Activated CD4-positive, alpha-beta T cell treated with anti-CD3 and anti-CD28 coated beads, Interleukin-2, amount 10 ng/mL, durations not matched to agents 7 days and 5 days (primary cell): ENCODE measurements at places on chromosomes 1 and 21.

DNA sequence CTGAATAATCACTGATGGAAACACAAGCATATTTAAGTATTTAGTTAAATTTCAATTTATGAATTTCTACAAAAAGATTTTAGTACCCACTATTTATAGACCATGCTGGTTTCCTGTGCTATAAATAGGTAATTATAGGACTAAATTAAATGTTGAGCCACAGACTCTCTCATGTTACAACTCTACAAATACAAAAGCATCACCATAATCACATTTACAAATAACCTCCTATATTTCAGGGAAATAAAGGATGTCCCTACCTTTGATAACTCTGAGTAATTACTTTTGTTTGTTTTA is 32.6 kb upstream of the CCDC190 start:
- H3K4me1 ChIP-seq: no peaks in the 10 kb centered on the region
- H3K27me3 ChIP-seq: peaks cover 7% of the 10 kb centered on the region
- no peak for DNase-seq
- no peak overlapping the region for H3K27ac ChIP-seq
- no peaks in the 10 kb centered on the region for H3K36me3 ChIP-seq

GRCh38 chr1:154405747-154406571 is 816 bp downstream of the IL6R start:
- H3K36me3 ChIP-seq: no peaks in the 10 kb centered on the region
- H3K4me3 ChIP-seq: peak overlapping the region; percentile 77
- DNase-seq: peak; percentile 33

- no peak for DNase-seq
- H3K27me3 ChIP-seq: no peaks in the 10 kb centered on the region
- H3K4me1 ChIP-seq: peaks cover 40% of the 10 kb centered on the region
- no peak overlapping the region for H3K4me3 ChIP-seq
- H3K27ac ChIP-seq: no peak overlapping the region
Measured at GRCh38 chr1:24386241-24386640, 27.3 kb downstream of the STPG1 start.

DNA sequence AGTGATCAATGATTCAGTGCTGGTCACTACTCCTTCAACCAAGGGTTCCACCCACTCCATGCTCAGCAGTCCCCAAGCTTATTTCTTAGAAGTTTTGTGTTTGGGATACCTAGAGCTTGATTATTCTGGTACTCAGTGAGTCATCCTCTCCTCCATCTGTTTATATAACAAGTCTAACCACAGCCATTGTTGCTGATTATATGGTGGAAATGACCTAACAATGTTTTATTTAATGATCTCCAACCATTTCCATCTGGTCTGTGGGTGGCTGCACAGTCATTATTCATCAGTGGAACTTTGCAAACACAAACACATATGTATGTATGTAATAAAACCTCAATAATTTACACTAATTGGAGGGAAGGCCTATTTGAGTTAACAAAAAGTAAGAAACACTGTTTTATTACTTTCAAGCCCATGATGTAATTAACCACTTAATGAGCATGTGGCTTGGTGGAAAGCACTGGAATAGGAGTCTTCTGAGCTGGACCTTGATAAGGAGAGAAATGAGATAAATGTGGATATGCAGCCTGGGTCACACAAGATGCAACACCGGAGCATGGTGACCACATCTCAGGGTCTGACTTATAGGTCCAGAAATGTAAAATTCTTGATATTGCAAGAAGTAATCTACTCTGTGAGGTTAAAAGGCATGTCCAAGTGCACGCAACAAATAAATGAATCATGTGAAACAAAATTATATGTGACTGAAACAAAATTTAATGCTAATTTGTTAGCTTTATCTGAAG is 99.0 kb upstream of the WLS start:
- no peaks in the 10 kb centered on the region for H3K27me3 ChIP-seq
- H3K36me3 ChIP-seq: no peaks in the 10 kb centered on the region
- H3K27ac ChIP-seq: no peak overlapping the region
- no peak overlapping the region for H3K4me3 ChIP-seq
- DNase-seq: no peak

GRCh38 chr1:56355918-56356317 is 223.4 kb downstream of the PLPP3 start:
- no peaks in the 10 kb centered on the region for H3K36me3 ChIP-seq
- H3K27ac ChIP-seq: no peak overlapping the region
- DNase-seq: no peak
- no peaks in the 10 kb centered on the region for H3K27me3 ChIP-seq

GRCh38 chr1:23995431-23995837 is 15.3 kb upstream of the SRSF10 start:
- H3K4me1 ChIP-seq: peaks cover 4% of the 10 kb centered on the region
- no peak overlapping the region for H3K4me3 ChIP-seq
- no peaks in the 10 kb centered on the region for H3K27me3 ChIP-seq
- no peaks in the 10 kb centered on the region for H3K36me3 ChIP-seq
- H3K27ac ChIP-seq: no peak overlapping the region

- H3K4me3 ChIP-seq: no peak overlapping the region
- no peak overlapping the region for H3K27ac ChIP-seq
- no peaks in the 10 kb centered on the region for H3K27me3 ChIP-seq
- no peak for DNase-seq
- no peaks in the 10 kb centered on the region for H3K36me3 ChIP-seq
Measured at GRCh38 chr21:18449605-18450550, 46.3 kb upstream of the TMPRSS15 start.

GRCh38 chr1:4022715-4023114 is 122.6 kb upstream of the C1orf174 start:
- no peaks in the 10 kb centered on the region for H3K4me1 ChIP-seq
- H3K27ac ChIP-seq: no peak overlapping the region
- H3K36me3 ChIP-seq: no peaks in the 10 kb centered on the region
- no peaks in the 10 kb centered on the region for H3K27me3 ChIP-seq
- H3K4me3 ChIP-seq: no peak overlapping the region
- DNase-seq: no peak

DNA sequence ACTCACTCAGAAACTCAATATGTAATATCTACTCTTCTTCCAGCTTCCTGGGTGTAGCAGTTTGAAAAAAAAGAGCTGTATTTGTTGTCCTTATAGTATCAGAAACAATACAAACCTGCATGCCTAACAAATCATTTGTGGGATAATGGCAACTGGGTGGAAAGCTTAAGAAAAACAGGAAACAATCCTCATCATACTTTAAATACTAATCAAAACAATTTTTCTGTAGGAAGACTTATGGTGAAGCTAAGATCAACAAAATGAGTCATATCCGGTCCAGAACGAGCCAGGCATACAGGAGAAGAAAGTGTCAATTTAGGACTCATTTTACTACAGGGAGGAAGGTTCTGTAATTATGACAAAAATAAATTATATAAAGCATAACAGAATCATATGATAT is 181.8 kb upstream of the ADGRL4 start:
- H3K36me3 ChIP-seq: no peaks in the 10 kb centered on the region
- H3K4me1 ChIP-seq: peaks cover 4% of the 10 kb centered on the region
- no peak for DNase-seq
- H3K27me3 ChIP-seq: no peaks in the 10 kb centered on the region
- no peak overlapping the region for H3K4me3 ChIP-seq
- no peak overlapping the region for H3K27ac ChIP-seq

GRCh38 chr1:54745274-54745673 is 19.0 kb downstream of the PARS2 start:
- H3K27me3 ChIP-seq: no peaks in the 10 kb centered on the region
- no peak overlapping the region for H3K4me3 ChIP-seq
- H3K4me1 ChIP-seq: no peaks in the 10 kb centered on the region
- DNase-seq: no peak
- H3K27ac ChIP-seq: no peak overlapping the region

GRCh38 chr1:10935246-10935645 is 77.2 kb upstream of the TARDBP start:
- no peak overlapping the region for H3K4me3 ChIP-seq
- no peak for DNase-seq
- peaks cover 2% of the 10 kb centered on the region for H3K36me3 ChIP-seq
- H3K27ac ChIP-seq: no peak overlapping the region
- peaks cover 43% of the 10 kb centered on the region for H3K27me3 ChIP-seq

- H3K36me3 ChIP-seq: no peaks in the 10 kb centered on the region
- no peaks in the 10 kb centered on the region for H3K4me1 ChIP-seq
- no peak overlapping the region for H3K4me3 ChIP-seq
- no peak overlapping the region for H3K27ac ChIP-seq
- DNase-seq: no peak
Measured at GRCh38 chr21:40471103-40471502, 375.9 kb downstream of the DSCAM start.

DNA sequence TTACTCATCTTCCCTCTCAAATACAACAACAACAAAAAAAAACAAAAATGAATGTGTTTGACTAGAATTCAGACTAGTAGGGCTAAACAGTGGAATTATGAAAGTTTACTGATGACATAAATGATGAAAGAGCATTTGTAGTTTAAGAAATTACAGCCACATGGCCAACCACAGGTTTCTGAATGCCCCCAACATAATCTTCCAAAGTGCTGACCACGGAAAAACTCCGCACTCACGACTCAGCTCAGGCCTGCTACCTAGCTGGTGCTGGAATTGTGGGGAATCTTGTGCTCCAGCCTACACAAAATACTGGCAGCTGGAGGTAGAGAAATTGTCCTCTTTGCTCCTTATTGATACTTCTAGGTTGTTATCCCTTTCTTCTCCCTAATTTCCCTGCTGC is 23.6 kb upstream of the TBX15 start:
- peaks cover 33% of the 10 kb centered on the region for H3K27me3 ChIP-seq
- H3K4me3 ChIP-seq: no peak overlapping the region
- no peak for DNase-seq
- H3K4me1 ChIP-seq: peaks cover 7% of the 10 kb centered on the region
- H3K27ac ChIP-seq: no peak overlapping the region

- no peak overlapping the region for H3K4me3 ChIP-seq
- peaks cover 57% of the 10 kb centered on the region for H3K36me3 ChIP-seq
- H3K27ac ChIP-seq: no peak overlapping the region
- no peak for DNase-seq
- H3K27me3 ChIP-seq: no peaks in the 10 kb centered on the region
- peaks cover 45% of the 10 kb centered on the region for H3K4me1 ChIP-seq
Measured at GRCh38 chr1:27990920-27991537, 31.3 kb downstream of the XKR8 start.

DNA sequence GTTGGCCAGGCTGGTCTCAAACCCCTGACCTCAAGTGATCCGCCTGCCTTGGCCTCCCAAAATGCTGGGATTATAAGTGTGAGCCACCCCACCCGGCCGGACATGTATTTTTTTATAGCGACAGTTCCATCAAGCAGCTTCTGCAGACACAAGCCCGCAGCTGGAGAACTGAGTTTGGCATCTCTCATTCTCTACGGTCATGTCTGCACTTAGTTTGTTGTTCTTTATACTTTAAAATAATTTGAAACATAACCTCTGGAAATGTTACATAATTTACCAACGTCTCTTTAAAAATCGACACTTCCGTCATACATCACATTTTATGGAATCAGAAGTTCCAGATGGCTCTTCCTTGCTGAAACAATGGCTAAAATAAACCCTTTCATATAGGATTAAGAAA is 183.6 kb downstream of the DYRK1A start:
- peaks cover 7% of the 10 kb centered on the region for H3K4me1 ChIP-seq
- no peak for DNase-seq
- no peak overlapping the region for H3K4me3 ChIP-seq
- H3K36me3 ChIP-seq: no peaks in the 10 kb centered on the region
- no peaks in the 10 kb centered on the region for H3K27me3 ChIP-seq

DNA sequence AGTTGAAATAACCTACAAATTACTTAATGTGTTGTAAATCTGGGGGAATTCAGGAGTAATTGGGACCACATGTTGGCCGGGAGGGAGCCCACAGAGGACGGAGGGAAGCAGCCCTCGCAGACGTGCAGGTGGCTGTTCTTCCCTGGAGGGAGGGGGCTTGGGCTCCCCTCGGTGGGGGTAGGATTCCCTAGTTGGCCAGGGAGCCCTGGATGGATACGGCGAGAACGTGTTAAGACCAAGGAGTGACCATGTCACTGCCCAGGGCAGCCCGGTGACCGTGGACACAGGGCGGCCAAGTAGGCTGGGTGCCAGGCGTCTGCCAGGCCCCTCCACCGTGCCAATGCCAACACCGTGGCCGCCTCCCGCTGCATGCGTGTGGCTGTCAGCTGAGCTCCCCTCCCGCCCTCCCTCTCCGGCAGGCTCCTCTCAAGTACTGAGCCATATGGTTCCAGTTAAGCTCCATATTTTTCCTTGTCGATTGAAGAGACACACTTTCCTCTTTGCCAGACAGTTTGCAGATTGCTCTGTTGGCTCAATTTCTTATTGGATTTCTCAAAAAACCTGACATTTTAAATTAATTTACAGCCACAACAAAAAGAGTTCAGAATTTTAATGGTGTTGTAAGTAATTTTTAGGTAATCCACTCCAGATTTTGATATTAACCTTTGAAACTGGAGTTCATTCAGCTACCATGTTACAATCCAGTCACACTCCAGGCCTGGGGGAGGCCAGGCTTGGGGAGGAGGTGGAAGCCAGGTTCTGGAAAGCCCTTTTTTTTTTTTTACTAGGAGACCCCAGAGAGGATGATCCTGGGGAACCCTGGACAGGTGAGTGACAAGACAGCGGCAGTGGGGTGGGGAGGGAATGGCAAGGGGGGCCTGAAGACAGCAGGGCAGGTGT is 71.2 kb downstream of the CASZ1 start:
- no peak overlapping the region for H3K4me3 ChIP-seq
- H3K27ac ChIP-seq: no peak overlapping the region
- H3K4me1 ChIP-seq: no peaks in the 10 kb centered on the region
- no peak for DNase-seq
- no peaks in the 10 kb centered on the region for H3K36me3 ChIP-seq
- peaks cover 4% of the 10 kb centered on the region for H3K27me3 ChIP-seq

- DNase-seq: no peak
- H3K4me1 ChIP-seq: peaks cover 5% of the 10 kb centered on the region
- H3K4me3 ChIP-seq: no peak overlapping the region
- no peaks in the 10 kb centered on the region for H3K27me3 ChIP-seq
Measured at GRCh38 chr1:39129514-39129913, 75.0 kb upstream of the MACF1 start.

- H3K27ac ChIP-seq: no peak overlapping the region
- no peak overlapping the region for H3K4me3 ChIP-seq
- no peaks in the 10 kb centered on the region for H3K27me3 ChIP-seq
- H3K4me1 ChIP-seq: no peaks in the 10 kb centered on the region
- H3K36me3 ChIP-seq: peaks cover 2% of the 10 kb centered on the region
Measured at GRCh38 chr1:194004146-194004545, 817.7 kb upstream of the B3GALT2 start.

- DNase-seq: no peak
- peaks cover 22% of the 10 kb centered on the region for H3K36me3 ChIP-seq
- H3K27me3 ChIP-seq: no peaks in the 10 kb centered on the region
- H3K4me1 ChIP-seq: peaks cover 27% of the 10 kb centered on the region
Measured at GRCh38 chr1:155022136-155022926, 11.2 kb downstream of the DCST2 start.

GRCh38 chr1:113223546-113223945 is 150.5 kb downstream of the LRIG2 start:
- no peak overlapping the region for H3K27ac ChIP-seq
- H3K27me3 ChIP-seq: peaks cover 7% of the 10 kb centered on the region
- no peaks in the 10 kb centered on the region for H3K36me3 ChIP-seq
- no peak overlapping the region for H3K4me3 ChIP-seq
- DNase-seq: no peak
